PC-9 (cell line): ENCODE measurements at places on chromosomes 1 and 21.

DNA sequence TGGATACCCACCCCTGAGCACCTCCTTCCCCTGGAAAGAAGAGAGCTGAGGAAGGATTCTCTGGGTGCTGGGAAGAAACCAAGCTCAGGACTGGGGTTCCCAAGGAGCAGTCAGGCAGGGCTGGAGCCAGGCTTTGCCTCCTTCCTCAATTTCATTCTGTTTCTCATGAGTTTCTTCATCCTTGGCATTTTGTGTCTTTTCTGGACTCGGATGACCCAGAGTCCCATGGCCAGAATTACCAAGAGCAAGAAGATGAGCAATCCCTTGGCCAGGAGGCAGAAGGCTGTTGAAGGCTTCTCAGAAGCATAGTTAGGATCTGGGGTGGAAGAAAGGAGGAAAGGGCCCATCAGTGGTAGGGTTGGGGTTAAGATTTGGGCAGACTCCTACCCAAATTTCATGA lies 2.5 kb downstream of the SLAMF9 start:
- no peak for DNase-seq

GRCh38 chr1:2535455-2535854 lies 5.4 kb upstream of the HES5 start:
- no peak for DNase-seq

DNA sequence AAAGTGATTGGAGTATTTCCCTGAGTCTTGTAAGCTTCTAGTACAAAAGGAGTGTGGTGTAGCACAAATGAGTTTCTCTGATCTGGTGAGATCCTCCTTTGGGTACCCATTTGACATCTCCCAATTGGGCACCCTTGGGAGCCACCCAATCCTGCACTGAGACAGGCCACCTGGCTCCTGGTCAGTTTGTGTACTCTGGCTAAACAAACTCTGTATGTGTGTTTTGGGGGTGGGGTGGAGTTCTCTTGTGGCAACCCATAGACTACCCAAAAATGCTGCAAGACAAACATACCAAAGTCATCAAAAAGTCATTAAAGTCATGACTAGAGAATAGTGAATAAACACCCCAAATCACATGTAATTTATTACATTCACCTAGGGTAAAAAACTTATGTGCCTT lies 8.4 kb upstream of the HIVEP3 start:
- no peak for DNase-seq

GRCh38 chr1:32779242-32779641 lies 37.9 kb downstream of the YARS1 start:
- DNase-seq, result no peak
